NCI-H2171 treated with DMSO at 0.1 percent for 48 hours (cell line): ENCODE measurements at places on chromosomes 2 and 18.
A peak's percentile ranks its signal among the peaks of the same experiment; 100 is the strongest.

DNA sequence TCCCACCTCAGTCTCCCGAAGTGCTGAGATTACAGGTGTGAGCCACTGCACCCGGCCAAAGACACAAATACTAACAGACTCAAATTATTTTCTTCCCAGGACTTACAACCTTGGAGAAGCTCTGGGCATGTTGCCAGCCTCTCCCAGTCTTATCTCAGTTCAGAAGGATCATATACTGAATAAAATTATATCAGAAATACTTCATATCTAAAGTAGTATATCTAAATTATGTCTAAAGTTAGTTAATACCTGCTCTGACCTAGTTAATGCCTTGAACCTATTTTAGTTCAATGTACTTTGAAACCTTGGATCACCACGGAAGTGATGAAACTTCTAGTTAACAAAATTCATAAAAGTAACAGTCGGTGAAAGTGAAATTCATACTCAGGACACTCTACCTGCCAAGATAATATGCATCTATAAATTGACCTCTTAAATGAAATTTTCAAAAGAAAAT lies 34.4 kb upstream of the CYBRD1 start:
- no peak for DNase-seq

- no peak for DNase-seq
Measured at GRCh38 chr18:41324020-41324791, 630.8 kb upstream of the PIK3C3 start.

DNA sequence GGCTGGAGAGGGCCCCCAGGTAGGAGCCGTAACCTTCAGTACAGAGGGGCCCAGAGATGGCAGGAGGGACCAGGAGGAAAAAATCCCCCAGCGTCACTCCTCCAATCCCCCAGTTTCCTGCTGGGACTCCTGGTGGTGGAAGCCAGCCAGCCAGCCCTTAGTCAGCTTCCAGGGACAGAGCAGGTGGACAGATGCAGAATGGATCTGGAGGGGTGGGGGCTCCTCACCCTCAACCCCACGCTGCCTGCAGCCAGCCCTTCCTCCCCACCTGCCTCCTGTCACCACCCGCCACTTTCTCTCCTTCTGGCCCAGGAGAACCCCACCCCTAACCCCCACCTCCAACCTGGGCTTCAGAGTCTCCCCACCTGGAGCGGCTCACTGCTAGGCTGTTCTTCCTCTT lies 21.1 kb downstream of the EMX1 start:
- DNase-seq, result peak; percentile 28

- no peak for DNase-seq
Measured at GRCh38 chr2:144325086-144325485, 194.8 kb downstream of the ZEB2 start.

GRCh38 chr18:58316396-58317342 lies 272.6 kb downstream of the NEDD4L start:
- DNase-seq, result no peak

- DNase-seq, result no peak
Measured at GRCh38 chr2:231369580-231370428, 25.7 kb upstream of the B3GNT7 start.

DNA sequence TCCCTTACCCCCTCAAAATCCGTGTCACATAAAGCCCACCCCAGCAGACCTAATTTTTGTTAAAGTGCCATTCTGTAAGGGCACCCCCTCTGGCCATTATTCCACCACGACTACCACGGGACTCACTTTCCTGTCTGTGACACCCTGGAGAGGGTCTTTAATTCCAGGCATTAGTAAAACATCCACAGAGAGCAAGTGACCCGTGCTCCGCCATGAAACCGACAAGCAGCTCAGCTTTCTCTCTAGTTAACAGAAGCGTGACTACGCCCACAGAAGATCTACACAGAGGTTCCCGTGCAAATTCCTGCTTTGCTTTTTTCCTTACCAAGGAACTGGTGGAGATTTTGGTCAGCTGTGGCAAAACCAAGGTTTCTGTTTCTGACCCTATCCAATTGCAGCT lies 4.4 kb downstream of the SIGLEC15 start:
- no peak for DNase-seq

GRCh38 chr2:103459283-103459682 lies 697.5 kb downstream of the TMEM182 start:
- DNase-seq, result peak; percentile 57

GRCh38 chr18:48997985-48998831 lies 47.4 kb upstream of the SMAD7 start:
- DNase-seq, result no peak

- DNase-seq, result no peak
Measured at GRCh38 chr2:112636605-112637288, 9.0 kb upstream of the SLC20A1 start.
